Left ventricle myocardium inferior (tissue), 1 donor: ENCODE measurements at places on chromosomes 4 and X. TPM values are rescaled to one million over a fixed set of nuclear protein-coding genes. Genes with fewer than 3 reads are reported as not detected.

The GLUD2 gene
- total RNA-seq = 1.5 TPM

The EXOC1L gene
- not detected for total RNA-seq

The CABS1 gene
- not detected for total RNA-seq

The S100G gene
- not detected for total RNA-seq

The WDR45 gene
- total RNA-seq = 80.4 TPM

The ZDHHC15 gene
- 3.1 TPM for total RNA-seq

The PLP1 gene
- 7.0 TPM for total RNA-seq

The EDA2R gene
- total RNA-seq = 1.7 TPM

The SGMS2 gene
- total RNA-seq = 21.4 TPM

The SLC49A3 gene
- 12.0 TPM for total RNA-seq

The PDLIM3 gene
- total RNA-seq = 308 TPM

The GABRE gene
- total RNA-seq = 31.3 TPM

The STS gene
- total RNA-seq = 5.3 TPM

The GPC4 gene
- total RNA-seq = 7.1 TPM

The BBS7 gene
- 6.0 TPM for total RNA-seq

The DGAT2L6 gene
- total RNA-seq = not detected

The PCDH7 gene
- 34.3 TPM for total RNA-seq

The IL9R gene
- total RNA-seq = not detected

The TEX13C gene
- total RNA-seq = not detected

The TFDP3 gene
- not detected for total RNA-seq

The DAPP1 gene
- 0.74 TPM for total RNA-seq

The FATE1 gene
- total RNA-seq = not detected

The EPGN gene
- not detected for total RNA-seq

The ARHGAP6 gene
- total RNA-seq = 3.1 TPM

The GIMD1 gene
- total RNA-seq = not detected

The JCHAIN gene
- 6.9 TPM for total RNA-seq

The FAM241A gene
- total RNA-seq = 7.6 TPM

The TNIP3 gene
- total RNA-seq = not detected

The CNGA1 gene
- total RNA-seq = not detected

The MTNR1A gene
- not detected for total RNA-seq

The NPNT gene
- 2.9 TPM for total RNA-seq

The ENPEP gene
- total RNA-seq = 3.5 TPM

The DUSP9 gene
- not detected for total RNA-seq

The SLC25A31 gene
- not detected for total RNA-seq

The SMR3B gene
- not detected for total RNA-seq

The TMEM31 gene
- total RNA-seq = not detected

The NAA11 gene
- not detected for total RNA-seq

The CT45A1 gene
- not detected for total RNA-seq

The SPANXN4 gene
- total RNA-seq = not detected

The FREM3 gene
- total RNA-seq = not detected

The SMPX gene
- 726 TPM for total RNA-seq

The AMBN gene
- total RNA-seq = not detected

The DMRTC1B gene
- not detected for total RNA-seq

The UGT2B15 gene
- total RNA-seq = not detected

The GPC3 gene
- 5.4 TPM for total RNA-seq

The SLIT2 gene
- 6.0 TPM for total RNA-seq

The NEK1 gene
- 15.5 TPM for total RNA-seq

The DRD5 gene
- not detected for total RNA-seq

The ZXDA gene
- total RNA-seq = 4.0 TPM

The FAAH2 gene
- 0.14 TPM for total RNA-seq

The KLF8 gene
- 3.3 TPM for total RNA-seq

The KLHL34 gene
- 4.7 TPM for total RNA-seq

The CD40LG gene
- total RNA-seq = not detected

The PLCXD1 gene
- total RNA-seq = 4.0 TPM

The RIPPLY1 gene
- not detected for total RNA-seq

The CXorf66 gene
- total RNA-seq = not detected

The ADRA2C gene
- 4.5 TPM for total RNA-seq

The AKAP4 gene
- total RNA-seq = not detected

The NSD2 gene
- 42.5 TPM for total RNA-seq

The WNK3 gene
- total RNA-seq = 0.88 TPM
